ENCODE measurements at places on chromosomes 2 and 18. TPM values are rescaled to one million over a fixed set of nuclear protein-coding genes. Genes with fewer than 3 reads are reported as not detected.

- no peak for DNase-seq
These were observed 395.6 kb upstream of the HS6ST1 start for GRCh38 chr2:128714285-128714684.

The MOCOS gene
- total RNA-seq: 0.03 TPM

GRCh38 chr2:25340181-25340921 lies 1.4 kb downstream of the DNMT3A start:
- no peak for DNase-seq

- no peak for DNase-seq
These were observed 31.5 kb downstream of the ATP8B1 start for GRCh38 chr18:57771626-57772025.

DNA sequence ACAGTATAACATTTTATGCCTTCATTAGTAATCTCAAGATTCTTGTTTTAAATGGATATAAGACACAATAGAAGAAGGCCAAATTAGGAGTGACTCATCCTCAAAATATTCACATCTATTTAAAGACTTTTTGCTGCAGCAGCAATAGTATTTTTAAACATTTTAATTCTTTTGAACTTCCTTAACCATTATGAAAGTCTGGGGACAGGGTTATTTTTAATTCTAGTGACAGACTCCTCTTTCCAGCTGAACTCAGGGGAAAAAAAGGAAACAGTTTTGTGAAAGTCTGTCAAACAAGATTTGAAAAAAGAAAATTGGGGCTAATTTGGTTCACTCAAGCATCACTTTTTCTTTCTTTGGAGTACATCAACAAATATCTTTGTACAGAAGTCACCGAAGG lies 541.8 kb downstream of the NUP35 start:
- no peak for DNase-seq

The CCDC102B gene
- total RNA-seq: 1.3 TPM

The CTIF gene
- 4.6 TPM for total RNA-seq

The FER1L5 gene
- total RNA-seq: not detected

- DNase-seq: no peak
These were observed 25.3 kb upstream of the SEMA4C start for GRCh38 chr2:96895032-96895745.

- DNase-seq: no peak
These were observed 75.3 kb downstream of the STPG4 start for GRCh38 chr2:47079515-47080412.

DNA sequence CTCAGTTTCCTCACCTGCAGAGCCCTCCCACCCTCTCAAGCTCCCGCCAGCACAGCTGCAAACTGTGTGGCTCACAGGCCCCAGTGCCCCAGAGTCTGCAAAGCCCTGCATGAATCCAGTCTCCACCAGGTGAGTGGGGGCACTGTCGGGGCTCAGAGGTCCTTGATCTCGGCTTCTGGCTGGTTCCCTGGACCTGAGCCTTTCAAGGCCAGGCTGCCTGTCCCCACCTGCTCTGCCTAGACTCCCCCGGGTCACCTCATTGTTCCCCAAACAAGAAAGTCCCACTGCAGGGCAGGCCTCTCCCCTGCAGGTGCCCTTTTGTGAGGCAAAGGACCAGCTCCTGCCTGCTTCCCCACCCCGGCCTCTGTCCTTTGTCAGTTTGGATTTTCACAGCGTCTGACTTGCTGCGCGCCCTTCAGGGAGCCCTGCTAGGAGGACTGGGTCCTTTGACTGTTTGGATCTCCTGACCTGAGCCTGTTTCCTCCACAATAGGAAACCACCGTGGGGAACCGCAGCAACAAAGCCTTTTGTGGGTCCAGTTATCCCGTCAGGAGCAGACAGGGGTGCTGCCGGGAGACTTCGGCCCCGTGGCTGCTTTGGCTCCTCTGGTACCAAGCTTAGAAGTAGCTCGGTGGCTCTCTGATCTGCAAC lies 200.5 kb upstream of the HDAC4 start:
- DNase-seq: no peak

The RNF138 gene
- total RNA-seq: 104 TPM

DNA sequence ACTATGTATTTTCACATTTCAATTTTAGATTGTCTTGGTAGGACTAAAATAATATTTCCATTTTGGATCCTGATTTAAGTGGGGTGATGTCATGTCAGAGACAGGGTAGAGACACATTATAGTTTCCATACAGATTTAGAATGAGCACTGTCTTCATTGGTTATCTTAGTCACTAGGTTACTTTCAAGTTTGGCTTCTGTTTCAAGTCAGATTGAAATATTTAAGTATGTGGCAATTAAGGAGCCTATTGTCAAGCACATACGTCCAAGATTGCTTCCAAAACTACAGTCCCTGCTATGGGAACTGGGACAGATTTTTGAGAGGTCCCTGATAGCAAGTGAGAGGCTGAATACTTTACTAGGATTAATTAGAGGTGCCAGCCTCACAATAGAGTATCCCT lies 89.2 kb upstream of the FAM117B start:
- no peak for DNase-seq

DNA sequence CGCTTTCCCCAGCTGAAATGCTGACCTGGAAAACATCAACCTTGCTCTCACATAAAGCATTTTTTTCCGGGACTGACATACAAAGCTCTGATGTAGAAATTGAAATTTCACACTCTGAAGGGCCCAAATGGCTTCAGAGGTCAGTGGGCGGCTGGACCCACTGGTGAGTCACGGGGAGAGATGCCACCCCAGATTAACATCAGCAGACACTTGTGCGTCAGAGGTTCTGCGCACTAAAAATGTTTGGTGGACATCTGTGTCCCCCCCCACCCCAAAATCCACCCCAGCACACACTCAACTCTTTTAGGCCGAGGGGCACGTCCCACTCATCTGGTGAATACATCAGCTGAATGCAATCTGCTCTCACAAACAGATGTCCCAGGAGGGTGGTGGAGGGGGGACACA lies 208.9 kb downstream of the ASB1 start:
- no peak for DNase-seq

GRCh38 chr2:219634951-219635751 lies 7.7 kb downstream of the SLC4A3 start:
- no peak for DNase-seq

GRCh38 chr2:8546612-8547283 lies 135.1 kb upstream of the ID2 start:
- peak; percentile 35 for DNase-seq

DNA sequence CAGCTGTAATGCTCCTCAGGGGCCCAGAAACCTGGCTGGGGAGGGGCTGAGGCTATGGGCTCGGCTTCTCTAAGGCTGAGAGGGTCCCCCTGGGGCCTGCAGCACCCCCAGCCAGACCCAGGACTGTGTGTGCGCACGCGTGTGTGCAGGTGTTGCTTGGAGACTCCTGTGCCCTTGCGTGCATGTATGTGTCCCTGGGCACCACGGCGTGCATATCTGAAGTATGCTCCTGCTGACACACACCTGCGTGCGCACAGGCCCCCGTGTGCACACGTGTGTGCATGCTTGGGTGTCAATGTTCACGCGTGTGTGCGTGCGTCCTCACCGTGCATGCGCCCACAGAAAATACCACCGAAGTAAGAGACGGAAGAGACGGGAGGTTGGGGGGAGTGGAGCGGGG lies 14.9 kb upstream of the ECEL1 start:
- DNase-seq: no peak
